ENCODE measurements at places on chromosomes 2 and 18. TPM values are rescaled to one million over a fixed set of nuclear protein-coding genes. Genes with fewer than 3 reads are reported as not detected.

- no peak for DNase-seq
These were observed 48.9 kb upstream of the ALPP start for GRCh38 chr2:232329716-232330067.

Gene HRH4
- total RNA-seq: not detected

- no peak for DNase-seq
These were observed 5.7 kb upstream of the KLHL29 start for GRCh38 chr2:23379220-23379695.

DNA sequence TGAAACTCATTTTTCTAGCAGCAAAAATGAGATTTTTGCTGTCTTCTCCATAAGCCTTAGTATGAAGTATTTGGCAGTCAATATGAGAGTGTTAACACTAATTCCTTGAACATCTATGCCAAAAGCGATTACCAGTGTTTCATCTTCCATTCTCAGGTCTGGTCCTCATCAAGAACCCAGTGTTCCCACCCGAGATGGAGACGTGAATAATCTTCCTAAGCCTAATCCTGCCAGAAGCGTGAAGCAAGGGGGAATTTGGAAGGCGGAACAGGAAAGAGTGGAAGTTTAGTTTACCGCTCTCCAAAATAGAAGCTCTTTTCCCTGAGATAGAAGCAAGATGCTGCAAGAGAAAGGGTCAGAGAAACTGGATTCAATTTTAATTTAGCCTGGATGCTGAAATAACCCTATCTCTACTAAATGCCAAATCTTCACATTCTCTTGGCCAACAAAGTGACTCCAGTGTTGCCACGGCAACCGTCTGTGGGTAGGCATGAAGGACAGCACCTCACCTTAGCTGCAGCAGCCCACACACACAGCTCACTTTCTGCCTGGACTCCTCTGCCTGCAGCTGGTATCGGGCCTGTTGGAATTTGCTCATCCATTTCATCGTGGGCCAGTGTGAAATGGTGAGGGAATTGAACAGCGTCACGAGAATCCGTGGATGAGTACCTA, 711.1 kb downstream of the CBLN2 start:
- DNase-seq: no peak

Gene OTOS
- not detected for total RNA-seq

All from A172 (cell line).